Stimulated activated CD4-positive, alpha-beta T cell treated with anti-CD3 and anti-CD28 coated beads, Interleukin-1b, Interleukin-23, amount 100 ng/mL, for 24 hours (primary cell): ENCODE measurements at places on chromosomes 11 and 22.

- no peak for DNase-seq
These were observed 5.9 kb downstream of the SPI1 start for GRCh38 chr11:47372422-47372821.

DNA sequence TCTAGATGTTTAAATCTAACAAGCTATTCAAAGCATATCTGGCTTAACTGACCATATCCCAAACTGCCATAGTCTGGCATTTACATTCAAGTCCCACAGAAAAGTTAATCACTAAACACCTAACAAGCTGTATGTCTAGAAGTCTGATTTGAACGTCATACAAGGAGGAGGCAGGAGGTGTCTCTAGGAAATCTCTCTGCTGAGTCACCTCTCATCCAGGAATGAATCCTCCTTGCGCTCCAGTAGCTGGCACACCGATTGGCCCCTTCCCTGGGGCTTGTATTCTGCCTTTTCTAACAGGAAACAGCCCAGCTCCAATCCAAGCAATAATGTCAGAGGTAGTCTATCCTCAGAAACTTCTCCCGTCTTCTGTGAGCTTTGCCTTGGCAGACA lies 31.8 kb downstream of the FEZ1 start:
- DNase-seq = no peak

- DNase-seq = no peak
These were observed 40.8 kb upstream of the ST14 start for GRCh38 chr11:130118636-130119387.

GRCh38 chr22:39181356-39181755 lies 28.9 kb upstream of the CBX7 start:
- DNase-seq = no peak

GRCh38 chr11:92048415-92048814 lies 176.2 kb upstream of the FAT3 start:
- no peak for DNase-seq

DNA sequence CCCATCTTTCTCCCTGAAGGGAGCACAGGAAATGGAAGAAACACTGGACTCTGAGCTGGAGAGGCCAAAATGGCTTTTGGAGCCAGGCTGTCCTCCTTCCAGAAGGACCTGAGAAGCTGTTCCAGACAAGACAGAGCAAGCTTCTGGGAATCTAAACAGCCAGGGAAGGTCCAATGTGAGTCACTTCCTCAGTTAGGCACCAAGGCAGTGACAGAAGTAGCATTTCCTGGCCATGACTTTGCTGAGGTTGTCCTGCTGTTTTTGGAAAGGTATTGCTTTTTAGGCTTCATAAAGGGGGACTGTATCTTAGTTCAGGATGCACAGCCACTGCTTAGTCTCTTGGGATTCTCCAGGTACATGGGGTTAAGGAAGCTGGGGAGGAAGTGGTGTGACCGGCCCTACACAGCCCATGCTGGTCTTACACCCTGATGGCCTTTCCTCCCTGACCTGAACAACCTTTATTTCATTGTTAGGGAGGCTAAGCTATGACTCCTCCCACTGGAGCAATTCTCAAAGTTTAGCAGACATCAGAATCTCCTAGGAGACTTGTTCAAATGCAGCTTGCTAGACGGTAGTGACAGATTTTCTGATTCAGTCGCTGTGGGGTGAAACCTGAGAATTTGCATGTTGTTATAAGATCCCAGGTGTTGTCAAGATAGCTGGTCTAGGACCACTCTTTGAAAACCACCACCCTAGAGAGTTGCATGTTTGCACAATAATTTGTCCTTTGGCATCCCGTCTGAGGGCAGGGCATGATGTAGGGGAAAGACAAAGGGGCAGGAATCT lies 6.8 kb upstream of the INSC start:
- no peak for DNase-seq

DNA sequence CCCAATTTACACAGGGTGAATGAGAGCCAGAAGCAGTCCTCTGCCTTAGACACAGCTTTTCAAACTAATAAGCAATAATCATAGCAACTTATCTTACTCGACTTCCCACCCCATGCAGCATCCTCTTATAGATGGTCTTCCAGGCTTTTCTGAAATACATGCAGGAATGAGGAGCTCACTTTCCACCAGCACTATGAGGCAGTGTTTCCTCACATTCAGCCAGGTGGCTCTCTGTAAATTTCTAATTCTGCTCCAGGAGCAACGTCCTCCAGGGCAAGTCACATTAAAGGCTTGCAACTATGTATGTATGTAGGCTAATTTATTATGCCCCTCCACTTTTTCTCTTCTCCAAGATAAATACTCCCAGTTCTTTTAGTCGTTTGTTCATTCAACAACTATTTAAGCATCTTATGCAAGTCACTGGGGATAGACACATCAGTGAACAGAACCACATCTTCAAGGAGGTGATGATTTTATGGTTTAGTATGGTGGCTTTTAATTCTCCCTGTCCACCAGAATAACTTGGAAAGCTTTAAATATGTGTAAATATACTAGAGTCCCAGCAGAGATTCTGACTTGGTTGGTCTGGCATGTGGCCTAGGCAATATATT lies 59.9 kb downstream of the PAK1 start:
- no peak for DNase-seq

DNA sequence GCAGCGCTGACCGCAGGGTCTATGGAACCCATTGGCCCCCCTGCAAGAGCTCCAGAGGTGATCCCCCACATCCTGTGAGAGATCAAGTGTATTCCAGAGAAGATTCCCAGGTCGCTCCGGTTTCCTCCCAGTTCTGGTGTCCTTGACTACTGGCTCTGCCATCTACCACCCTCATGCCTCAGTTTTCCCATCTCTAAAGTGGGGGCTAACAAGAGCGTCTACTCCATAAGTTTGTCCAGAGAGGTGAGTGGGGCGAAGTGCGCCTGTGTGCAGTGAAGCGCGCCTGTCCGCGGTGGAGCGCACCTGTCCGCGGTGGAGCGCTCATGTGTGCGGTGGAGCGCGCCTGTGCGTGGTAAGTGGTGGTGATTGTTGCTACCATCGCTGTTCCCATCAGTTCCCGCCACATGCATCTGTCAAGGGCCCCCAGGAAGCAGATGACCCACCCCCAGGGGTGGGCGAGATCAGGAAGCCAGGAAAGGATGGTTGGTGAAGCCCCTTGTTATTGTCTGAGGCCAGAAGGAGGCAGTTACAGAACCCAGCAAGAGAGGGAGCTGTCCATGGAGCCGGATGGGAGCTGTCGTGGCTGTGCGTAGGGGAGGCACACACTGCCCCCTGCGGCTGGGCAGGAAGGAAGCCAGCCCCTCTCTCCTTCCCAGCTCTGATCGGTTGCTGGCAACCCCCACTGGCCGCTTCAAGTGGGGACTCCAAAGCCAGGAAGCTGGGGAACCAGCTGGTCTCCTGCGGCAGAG lies 73.2 kb upstream of the FGF3 start:
- DNase-seq = no peak

DNA sequence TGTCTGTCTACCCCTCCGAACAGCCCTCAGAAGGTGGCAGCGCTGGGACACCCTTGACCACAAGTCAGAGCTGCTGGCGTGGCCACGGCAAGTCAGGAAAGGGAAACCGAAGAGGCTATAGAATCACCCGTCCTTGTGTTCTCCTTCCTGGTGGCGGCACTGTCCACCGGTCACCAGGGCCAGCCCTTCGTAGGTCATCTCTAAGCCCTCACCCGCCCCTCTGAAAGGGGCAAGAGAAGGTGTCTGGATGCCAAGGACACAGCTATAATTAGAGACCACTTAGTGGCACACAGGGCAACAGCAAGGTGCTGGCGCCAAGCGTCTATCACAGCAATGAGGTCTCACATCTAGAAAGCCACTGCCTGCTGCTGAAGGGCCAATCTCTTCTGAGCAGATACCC lies 320.9 kb downstream of the SHANK2 start:
- DNase-seq = no peak

DNA sequence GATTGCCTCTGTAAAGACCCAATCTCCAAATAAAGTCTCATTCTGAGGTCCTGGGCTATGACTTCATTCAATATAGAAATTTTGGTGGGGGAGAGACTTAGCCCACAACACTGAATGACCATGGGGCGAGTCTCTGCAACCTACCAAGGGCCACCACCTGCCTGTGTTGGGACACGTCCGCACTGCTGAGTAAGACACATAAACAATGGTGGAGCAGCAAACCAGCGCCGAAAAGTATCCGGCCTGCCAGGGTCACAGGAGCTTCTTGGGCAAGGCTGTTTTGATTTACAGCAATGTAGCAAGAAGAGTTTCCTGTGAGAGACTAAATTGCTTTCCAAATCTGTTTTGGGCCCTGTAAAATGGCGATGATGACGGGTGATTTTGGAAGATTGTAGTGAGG lies 122.3 kb downstream of the SHANK2 start:
- no peak for DNase-seq

DNA sequence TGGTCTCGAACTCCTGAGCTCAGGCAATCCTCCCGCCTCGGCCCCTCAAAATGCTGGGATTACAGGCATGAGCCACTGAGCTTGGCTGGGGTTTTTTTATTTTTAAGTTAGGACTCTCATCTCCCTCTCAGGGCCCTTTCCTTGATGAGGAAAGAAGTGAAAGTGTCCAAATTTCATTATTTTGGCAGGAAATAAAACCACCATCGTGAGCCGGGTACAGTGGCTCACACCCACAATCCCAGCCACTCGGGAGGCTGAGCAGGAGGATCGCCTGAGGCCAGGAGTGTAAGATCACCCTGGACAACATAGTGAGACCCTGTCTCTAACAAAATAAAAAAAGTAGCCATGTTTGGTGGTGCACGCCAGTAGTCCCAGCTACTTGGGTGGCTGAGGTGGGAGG lies 99.4 kb downstream of the FBXO7 start:
- DNase-seq = no peak

DNA sequence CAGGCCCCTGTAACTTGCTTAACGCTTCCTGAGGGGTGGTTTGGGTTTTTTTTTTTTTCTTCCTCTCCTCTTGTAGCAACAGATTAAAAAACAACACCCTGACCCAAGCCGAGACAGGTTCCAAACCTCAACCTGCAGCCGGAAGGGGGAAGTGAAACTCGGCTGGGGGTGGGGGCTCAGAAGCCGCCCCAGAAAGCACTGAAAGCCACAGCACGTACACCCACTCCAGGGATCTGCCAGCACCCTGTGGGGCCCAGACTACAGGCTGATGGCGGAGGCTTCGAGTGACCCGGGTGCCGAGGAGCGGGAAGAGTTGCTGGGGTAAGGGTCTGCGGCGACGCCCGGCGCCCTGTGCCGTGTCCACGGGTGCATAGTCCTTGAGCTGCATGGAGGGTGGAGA lies at the start of gene LSP1:
TSS of gene LSP1 (plus strand) at position 208 of the 400 bp plus-strand sequence. CDS start at position 269, 61 bp downstream.
- DNase-seq = peak; percentile 52

GRCh38 chr11:1153951-1154493 lies 3.7 kb upstream of the MUC5AC start:
- no peak for DNase-seq

DNA sequence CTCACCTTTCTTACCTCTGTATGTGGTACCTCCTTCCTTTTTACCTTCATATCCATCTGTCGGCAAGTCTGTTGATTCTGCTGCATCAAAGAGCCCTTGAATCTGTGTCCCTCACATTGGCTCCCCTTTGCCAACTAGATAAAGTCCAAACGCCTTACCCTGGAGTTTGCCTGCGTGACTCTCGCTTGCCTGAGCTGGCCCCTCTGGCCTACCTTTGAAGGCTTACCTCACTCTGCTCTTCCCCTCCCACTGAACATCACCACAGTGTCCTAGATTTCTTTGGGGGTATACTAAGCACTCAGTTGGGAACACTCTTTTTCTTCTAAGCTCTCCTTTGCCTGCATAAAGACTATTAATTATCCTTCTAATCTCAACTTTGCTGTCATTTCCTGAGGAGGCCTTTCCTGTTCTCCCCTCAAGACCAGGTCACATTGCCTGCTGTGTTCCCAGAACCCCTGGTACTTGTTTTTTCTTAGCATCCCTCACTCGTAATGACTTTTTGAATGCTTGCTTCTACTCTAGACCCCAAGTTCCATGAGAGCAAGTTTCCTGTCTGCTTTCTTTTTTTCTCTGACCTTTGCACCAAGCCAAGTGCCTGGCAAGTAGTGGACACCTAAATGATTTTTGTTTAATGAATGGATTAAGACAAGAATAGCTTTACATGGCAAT lies 67.8 kb upstream of the ADORA2A start:
- no peak for DNase-seq
